GM13977 (cell line): ENCODE measurements at places on chromosomes 2 and 18.

DNA sequence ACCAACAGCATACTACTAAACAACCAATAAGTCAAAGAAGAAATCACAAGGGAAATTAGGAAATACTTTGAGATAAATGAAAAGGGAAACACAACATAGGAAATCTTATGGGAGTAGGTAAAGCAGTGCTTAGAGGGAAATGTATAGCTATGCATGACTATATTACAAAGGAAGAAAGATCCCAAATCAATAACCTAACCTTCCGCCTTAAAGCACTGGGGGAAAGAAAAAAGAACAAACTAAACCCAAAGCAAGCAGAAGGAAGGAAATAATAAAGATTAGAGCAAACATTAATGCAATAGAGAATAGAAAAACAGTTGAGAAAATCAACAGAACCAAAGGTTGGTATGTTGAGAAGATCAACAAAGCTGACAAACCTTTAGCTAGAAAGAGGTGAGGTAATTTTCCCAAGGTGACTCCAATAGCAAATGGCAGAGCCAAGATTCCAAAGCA is 49.9 kb downstream of the DDX1 start:
- DNase-seq, result no peak

DNA sequence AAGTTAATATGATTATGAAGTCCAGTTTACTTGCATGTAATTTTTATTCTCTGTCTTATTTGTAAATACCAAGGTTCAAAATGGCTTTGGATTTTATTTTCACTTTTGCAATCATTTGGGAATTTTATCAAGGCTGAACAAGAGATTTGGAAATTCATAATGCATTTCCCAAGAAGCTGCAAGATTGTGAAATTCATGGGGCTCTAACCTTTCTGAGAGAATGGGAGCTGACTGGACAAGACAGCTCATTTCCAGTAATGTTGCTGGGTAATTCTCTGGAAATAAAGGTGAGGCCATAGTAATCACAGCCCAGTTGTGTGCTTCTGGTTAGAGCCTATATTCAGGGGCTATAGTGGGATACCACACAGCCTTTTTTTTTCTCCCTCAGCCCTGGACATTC is 21.5 kb upstream of the NABP1 start:
- DNase-seq, result no peak

DNA sequence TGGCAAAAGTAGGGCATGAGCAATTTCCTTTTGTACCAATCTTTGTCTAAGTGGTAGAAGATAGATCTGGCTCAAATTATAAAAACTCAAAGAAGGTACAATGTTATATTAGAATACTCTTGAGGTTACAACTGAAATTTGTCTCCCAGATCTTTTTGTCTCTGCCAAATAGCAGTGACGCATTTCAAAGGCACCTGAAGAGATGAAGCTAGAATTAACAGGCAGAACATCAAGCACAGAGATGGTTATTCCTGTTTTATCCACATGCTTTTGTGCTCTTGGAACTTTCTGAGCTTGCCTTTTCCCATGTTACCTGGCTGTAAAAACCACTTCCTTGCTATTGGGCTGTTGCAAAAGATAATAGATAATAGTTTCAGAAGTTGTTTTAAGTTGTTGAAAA is 74.3 kb downstream of the GREB1L start:
- DNase-seq, result no peak

GRCh38 chr2:11031876-11032275 is 120.1 kb downstream of the KCNF1 start:
- no peak for DNase-seq

- DNase-seq, result no peak
Measured at GRCh38 chr2:238979636-238980035, 131.8 kb downstream of the TWIST2 start.

- no peak for DNase-seq
Measured at GRCh38 chr2:55952415-55952814, 28.8 kb upstream of the EFEMP1 start.

DNA sequence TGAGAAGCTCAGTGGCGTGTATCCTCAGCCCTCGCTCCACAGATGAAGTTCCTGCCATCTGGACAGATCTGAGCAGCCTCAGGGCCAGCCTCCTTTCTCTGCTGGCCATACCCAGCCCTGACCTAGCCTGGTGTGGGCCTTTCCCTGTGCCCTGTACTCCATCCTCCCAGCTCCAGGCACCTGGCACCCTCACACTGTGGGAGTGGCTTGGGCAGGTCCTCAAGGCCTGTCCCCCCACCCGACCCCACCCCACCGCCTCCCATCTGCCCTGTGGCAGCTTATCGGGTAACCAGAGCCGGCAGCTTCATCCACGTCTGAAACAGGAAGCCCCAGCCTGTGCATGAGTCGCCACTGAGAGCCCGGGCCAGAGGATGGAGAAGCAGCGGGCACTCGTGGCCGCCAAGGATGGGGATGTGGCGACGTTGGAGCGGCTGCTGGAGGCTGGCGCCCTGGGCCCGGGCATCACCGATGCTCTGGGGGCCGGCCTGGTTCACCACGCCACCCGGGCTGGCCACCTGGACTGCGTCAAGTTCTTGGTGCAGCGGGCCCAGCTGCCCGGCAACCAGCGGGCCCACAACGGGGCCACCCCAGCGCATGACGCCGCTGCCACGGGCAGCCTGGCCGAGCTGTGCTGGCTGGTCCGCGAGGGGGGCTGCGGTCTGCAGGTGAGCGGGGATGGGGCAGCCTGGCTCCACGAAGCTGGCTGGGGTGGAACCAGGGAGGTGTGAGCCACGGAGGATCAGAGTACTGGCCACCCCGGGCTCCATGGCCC is at the start of gene ESPNL:
Gene ESPNL (plus strand): TSS at position 292 of the 772 bp plus-strand sequence. CDS start 80 bp downstream, at position 372.
- DNase-seq, result no peak

- DNase-seq, result no peak
Measured at GRCh38 chr2:196389670-196390069, 218.3 kb upstream of the STK17B start.

GRCh38 chr18:70390371-70391090 is 101.7 kb downstream of the SOCS6 start:
- DNase-seq, result no peak
